ENCODE measurements at places on chromosomes 12 and 14.

DNA sequence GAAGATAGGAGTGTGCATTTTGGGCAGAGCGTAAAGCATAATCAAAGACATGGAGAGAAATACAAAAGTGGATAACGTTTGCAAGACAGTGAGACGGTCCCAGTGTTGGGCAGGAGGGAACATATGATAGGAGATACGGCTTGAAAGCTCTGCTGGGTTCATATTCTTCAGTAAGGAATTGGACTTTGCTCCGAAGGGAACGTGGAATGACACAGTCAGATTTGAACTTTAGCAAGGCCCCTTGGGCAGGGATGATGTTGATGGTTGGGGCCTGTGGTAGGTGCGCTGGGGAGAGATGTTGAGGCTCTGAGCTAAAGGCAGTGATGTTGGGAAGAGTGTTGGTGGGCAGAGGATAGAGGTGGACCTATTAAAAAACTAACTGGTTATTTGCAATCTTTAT lies 143.5 kb upstream of the TBX3 start:
- no peak for DNase-seq

GRCh38 chr12:82414044-82414443 lies 55.7 kb downstream of the METTL25 start:
- no peak for DNase-seq

GRCh38 chr12:105783983-105784947 lies 354.5 kb downstream of the NUAK1 start:
- DNase-seq = peak; percentile 13

GRCh38 chr12:76346798-76347420 lies 1.3 kb downstream of the BBS10 start:
- peak; percentile 64 for DNase-seq

GRCh38 chr12:115349711-115350110 lies 665.7 kb upstream of the TBX3 start:
- DNase-seq = no peak

DNA sequence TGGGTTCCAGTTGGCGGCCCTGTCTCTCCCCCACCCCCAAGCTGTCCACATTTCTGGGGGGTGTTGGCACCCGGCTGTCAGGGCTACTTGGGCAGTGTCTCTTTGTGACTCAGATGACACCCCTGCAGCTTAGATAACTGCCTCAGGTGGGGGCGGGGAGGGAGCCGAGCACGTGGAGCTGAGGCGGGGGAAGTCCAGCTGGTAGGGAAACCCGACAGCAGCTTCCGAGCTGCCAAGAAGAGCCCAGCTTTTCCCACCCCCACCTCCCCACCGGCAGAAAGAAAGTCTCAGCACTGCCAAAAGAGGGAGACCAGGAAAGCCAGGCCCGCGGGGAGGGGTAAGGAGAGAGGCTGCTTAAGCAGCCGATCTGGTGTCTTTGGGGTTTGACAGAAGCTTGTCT lies 1.4 kb downstream of the LRTM2 start:
- DNase-seq = peak; percentile 52

- DNase-seq = no peak
Measured at GRCh38 chr14:61337893-61338292, 16.5 kb downstream of the PRKCH start.

GRCh38 chr12:46237371-46238045 lies 31.3 kb downstream of the SLC38A1 start:
- peak; percentile 55 for DNase-seq

- DNase-seq = peak; percentile 58
Measured at GRCh38 chr14:74891870-74892269, 10.2 kb downstream of the DLST start.

GRCh38 chr14:105527826-105528585 lies 1.6 kb downstream of the TMEM121 start:
- DNase-seq = peak; percentile 80

GRCh38 chr12:117514016-117514415 lies 152.6 kb upstream of the NOS1 start:
- DNase-seq = no peak

GRCh38 chr12:68223067-68223747 lies 2.4 kb downstream of the IL26 start:
- peak; percentile 81 for DNase-seq

- no peak for DNase-seq
Measured at GRCh38 chr12:28776913-28777422, 372.1 kb upstream of the FAR2 start.

DNA sequence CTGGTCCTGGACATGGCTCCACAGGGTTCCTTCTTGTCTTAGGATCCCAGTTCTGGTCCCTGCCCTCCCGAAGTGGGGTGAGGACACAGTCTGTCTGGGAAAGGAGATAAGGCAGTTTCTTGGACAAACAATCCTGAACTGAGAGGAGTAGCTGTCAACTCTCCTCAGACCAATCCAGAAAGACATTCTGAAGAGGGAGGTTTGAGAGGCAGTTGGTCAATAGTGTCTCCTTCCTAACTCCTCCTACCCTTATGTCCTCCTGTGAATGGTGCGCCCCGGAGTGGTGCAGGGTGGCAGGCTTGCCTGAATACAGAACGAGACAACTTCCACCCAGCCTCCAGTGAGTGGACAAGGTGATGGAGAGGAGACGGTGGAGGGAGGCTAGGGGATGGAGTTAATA lies 15.4 kb upstream of the ASIC1 start:
- DNase-seq = no peak

DNA sequence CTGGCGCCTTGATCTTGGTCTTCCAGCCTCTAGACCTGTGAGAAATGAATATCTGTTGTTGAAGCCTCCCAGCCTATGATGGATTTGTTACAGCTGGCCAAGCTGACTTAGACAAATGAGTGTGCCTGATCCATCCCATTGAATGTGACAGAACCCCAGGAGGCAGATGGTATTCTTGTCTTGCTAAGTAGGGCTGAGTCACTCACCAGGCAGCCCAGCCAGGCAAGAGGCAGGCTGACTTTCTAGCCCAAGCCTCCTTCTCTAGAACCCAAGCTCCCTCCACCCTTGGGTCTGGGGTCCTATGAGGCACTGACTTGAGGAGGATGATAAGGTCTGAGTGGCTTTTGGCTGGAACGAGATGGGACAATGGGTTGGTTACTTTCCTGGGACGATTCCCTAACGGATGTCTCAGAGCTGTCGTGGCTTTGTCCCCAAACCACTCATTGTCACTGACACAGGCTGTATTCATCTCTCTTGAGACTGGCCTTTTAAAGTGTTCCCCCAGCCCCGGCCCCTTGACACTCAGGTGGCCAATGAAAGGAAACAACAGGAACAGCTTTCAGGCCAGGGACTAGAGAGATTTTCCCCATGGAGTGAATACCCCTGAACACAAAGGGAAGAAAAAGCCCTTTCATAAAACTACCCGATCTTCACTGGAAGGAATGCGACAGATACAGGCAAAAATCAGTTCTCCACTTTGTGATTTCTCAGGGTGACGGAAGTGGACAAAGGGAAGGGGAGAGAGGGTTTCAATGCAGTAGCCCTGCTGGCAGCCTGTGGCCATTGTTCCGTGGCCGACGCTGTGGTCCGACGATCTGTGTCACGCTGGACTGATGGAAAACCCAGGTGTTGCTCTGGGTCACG lies 264.2 kb downstream of the AACS start:
- no peak for DNase-seq

- no peak for DNase-seq
Measured at GRCh38 chr12:127722611-127723010, 544.4 kb upstream of the TMEM132C start.

DNA sequence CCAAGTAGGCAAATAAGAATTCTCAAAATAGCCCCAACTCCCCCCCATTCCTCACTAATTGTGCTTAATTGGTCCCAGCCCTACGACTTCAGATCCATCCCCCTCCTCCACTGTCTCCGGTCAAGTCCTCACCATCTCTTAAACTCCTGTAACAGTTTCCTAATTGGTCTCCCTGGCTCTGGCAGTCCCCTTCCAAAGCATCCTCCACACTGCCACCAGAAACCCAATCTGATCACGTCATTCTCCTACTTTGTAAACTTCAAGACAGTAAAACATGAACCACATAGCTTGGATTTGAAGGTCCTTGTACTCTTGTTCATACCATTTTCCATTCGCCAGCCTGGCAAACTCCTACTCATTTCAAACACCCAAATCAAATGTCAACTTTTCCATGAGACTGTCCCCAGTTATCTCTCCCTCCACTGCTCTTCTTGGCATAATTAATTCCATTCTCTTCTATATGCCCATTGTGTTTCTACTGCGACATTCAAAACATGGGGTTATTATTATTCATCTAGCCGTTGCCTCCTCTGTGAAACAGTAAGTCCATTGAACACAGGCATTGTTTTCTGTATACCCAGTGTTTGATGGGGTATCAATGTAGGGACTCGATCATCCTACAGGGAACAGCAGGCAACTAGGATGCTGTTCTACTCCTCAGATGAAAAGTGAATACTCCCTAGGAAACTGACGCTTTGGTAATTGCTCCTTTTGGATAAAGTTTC lies 104.6 kb downstream of the EGLN3 start:
- no peak for DNase-seq

GRCh38 chr14:85702191-85702590 lies 172.2 kb downstream of the FLRT2 start:
- DNase-seq = peak; percentile 8

- no peak for DNase-seq
Measured at GRCh38 chr14:101077481-101078074, 174.1 kb upstream of the RTL1 start.

DNA sequence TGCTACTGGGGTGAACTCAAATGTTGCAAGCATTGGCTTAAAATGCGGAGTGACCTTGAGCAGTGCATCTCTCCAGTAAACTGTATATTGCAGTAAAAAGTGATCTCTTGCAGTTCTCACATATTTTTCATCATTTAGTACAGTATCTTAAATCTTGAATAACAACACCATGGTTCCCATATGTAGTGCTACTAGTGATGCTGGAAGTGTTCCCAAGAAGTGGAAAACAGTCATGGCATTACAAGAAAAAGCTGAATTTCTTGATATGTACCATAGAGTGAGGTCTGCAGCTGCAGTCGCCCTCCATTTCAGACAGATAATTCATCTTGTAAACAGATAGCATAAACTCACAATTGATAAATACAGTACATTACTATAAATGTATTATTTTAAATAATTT lies 42.9 kb upstream of the TSPAN8 start:
- no peak for DNase-seq

DNA sequence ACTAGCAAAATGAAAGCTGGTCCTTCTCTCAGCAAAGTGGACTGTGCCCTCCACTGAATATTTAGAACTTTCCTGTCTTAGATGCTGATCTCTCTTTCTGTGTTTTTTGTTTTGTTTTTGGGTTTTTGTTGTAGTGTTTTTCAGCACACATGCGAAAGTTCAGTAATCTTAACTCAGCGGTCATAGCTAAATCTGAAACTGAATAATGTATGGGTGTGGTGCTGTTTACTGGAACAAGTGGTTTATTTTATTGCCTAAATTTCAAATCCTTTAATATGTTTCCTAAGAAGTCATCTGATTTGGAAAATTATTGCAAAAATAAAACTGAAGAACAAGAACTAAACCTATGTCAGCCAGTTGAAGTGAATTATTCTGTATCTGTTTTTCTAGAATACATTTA lies 116.0 kb upstream of the LRIG3 start:
- DNase-seq = no peak

- DNase-seq = no peak
Measured at GRCh38 chr12:7678744-7679143, 13.0 kb upstream of the APOBEC1 start.

- DNase-seq = no peak
Measured at GRCh38 chr12:19970116-19970515, 398.2 kb upstream of the PDE3A start.

DNA sequence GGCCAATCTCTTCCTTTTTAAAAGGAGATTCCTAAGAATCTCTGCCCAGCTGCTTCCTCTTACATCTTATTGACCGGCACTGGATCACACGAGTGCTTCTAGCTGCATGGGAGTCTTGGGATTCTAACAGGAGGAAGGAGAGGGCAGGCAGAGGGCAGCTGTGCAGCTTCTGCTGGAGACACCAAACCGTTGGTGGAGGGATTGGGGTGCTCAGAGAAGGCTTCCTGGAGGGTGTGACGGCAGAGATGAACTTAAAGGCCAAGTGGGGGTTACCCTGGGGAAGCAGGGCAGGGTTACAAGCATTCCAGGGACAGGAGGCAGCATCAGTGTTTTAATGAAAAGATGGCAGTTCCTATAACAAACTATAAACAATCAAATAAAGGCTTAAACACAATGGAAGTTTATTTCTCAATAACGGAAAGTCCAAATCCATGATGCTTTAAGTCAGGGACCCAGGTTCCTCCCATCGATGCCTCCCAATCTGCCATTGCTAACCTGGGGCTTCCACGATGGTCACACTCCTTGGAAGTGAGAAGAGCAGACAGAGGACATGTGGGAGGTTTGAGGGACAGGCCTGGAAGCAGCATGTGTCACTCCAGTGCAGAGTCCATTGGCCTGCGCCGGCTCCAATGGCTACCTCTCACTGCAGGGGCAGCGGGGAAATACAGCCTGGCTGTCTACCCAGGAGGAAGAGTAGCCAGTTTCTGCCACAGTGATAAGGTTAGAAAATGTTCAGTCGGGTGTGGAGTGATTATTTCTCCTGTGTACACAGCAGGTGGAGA lies 53.1 kb upstream of the DDX11 start:
- no peak for DNase-seq

Measured in suppressor macrophage (primary cell).